Osteoblast (primary cell): ENCODE measurements at places on chromosomes 6 and 20. TPM values are rescaled to one million over a fixed set of nuclear protein-coding genes. Genes with fewer than 3 reads are reported as not detected.

DNA sequence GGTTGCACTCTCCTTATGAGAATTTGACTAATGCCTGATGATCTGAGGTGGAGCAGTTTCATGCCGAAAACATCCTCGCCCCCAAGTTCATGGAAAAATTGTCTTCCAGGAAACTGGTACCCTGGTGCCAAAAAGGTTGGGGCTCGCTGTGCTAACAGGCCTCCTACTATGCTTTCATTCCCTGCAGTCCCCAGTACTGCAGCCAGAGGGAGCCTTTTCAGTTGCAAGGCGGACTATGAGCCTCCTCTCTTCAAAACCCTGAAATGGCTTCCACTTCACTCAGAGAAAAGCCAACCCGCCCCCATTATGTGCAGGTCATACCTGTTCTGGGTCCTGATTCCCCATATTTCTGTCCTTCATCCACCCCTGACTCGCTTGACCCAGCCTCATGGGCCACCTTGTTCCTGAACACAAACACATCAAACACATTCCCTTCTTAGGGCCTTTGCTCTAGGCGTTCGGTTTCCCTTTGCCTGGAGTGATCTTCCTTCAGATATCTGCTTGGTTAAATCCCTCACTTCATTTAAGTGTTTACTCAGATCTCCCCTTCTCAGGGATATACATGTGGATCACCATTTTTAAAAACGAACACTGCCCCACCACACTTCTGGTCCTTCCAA lies 173.7 kb downstream of the PHACTR1 start:
- DNase-seq, result no peak
- no peak overlapping the region for H3K4me3 ChIP-seq
- H3K36me3 ChIP-seq, result no peaks in the 10 kb centered on the region
- H3K27me3 ChIP-seq, result no peaks in the 10 kb centered on the region

DNA sequence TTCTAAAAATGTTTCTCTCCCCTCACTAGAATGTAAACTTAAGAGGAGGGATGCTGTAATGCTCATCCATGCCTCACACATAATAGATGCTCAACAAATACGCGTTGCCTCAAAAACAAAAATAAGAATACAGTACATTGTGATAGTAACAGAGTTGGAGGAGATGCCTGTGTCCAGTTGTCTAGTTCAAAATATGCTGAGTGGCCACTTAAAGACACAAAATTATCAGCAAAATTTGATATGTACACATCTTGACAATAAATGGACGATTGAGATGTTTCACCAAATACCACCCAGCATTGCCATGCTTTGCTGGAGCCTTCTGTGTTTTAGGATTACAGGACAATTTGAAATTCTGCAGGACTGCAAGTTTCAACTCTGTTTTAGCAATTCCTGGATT lies 7.6 kb upstream of the EXOC2 start:
- H3K36me3 ChIP-seq, result no peaks in the 10 kb centered on the region
- no peak overlapping the region for H3K4me3 ChIP-seq
- peaks cover 14% of the 10 kb centered on the region for H3K27me3 ChIP-seq

MRAP2 gene
- 4.1 and 5.1 TPM in 2 replicates for total RNA-seq

DNA sequence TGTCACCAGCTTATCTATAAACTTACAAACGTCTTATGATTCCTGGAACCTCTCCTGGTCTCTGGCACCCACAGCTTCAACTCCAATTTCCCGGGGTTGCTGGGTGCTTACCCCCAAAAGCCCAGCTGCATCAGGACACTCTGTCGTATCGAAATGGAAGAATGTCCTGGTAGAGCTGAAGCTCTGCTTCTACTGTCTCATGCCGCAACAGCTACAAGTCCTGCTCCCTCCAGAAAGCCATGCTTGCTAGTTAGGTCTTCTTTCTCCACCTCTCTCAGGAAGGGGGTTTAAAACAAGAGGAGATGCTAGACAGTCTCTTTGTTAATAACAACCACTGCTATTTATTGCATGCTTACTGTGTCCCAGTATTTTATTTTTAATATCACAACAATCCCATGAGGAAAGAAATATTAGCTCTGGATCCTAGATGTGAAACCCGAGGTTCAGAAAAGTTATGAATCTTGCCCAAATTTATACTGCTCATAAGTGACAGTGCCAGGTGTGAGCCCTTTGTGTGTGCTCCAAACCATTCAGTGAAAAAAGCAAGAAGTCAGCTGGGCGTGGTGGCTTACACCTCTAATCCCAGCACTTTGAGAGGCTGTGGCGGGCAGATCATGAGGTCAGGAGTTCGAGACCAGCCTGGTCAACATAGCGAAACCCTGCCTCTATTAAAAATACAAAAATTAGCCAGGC lies 82.3 kb upstream of the GCM1 start:
- no peaks in the 10 kb centered on the region for H3K4me1 ChIP-seq
- H3K4me3 ChIP-seq, result no peak overlapping the region
- no peaks in the 10 kb centered on the region for H3K27me3 ChIP-seq
- DNase-seq, result no peak
- H3K27ac ChIP-seq, result no peak overlapping the region

PROKR2 gene
- total RNA-seq, result not detected in 2 replicates

COL12A1 gene
- 1,393 and 1,591 TPM in 2 replicates for total RNA-seq

COX4I2 gene
- total RNA-seq, result not detected in 2 replicates
